OCI-LY7 (cell line): ENCODE measurements at places on chromosomes 3 and 15. TPM values are rescaled to one million over a fixed set of nuclear protein-coding genes. Genes with fewer than 3 reads are reported as not detected.
A peak's percentile ranks its signal among the peaks of the same experiment; 100 is the strongest.

Gene SCN11A
- 0.13 and 0.22 TPM in 2 replicates for total RNA-seq

Gene GPR62
- not detected in 2 replicates for total RNA-seq

Gene TMEM207
- not detected in 2 replicates for total RNA-seq

Gene CHRD
- 0.07 TPM in 1 of 2 replicates, not detected in the other for total RNA-seq

Gene ADCY5
- total RNA-seq, result 0.63 TPM in 1 of 2 replicates, not detected in the other

Gene CCR5
- not detected in 2 replicates for total RNA-seq

Gene PLA2G4E
- not detected in 2 replicates for total RNA-seq

DNA sequence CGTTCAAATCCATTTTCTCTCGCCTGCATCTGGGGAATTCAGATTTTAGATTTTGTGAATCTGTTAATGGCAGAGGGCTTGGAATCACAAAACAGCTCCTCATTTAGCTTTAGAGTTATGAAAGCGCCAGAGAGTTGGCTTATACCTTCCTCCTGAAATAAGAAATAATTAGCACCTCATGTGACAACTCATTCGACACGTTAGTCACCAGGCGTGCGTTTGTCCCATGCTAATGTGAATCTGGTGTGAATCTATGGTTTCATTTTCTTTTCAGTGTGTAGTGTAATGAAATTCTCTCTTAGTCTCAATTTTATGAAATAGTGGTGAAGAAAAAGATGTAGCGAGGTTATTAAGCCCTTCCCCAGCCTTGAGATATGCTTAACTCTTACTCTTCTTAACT, 89.4 kb downstream of the EDEM1 start:
- DNase-seq, result no peak

DNA sequence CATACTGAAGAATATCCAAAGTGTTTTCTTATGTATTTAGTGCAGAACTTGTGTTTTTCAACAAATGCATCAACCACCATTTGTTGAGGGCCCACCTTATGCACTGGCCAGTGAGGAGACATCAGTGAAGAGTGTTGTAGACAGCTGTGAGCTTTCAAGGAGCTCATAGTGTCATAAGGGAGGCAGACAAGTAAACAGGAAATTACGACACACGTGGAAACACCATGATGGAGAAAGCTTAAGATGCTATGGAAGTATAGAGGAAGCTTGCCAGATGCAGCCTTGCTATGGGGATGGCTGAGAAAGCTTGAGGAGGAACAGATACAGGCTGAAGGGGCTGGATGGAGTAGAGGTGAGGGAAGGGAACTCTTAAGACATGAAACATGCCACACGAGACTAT, 50.8 kb upstream of the PSMD6 start:
- DNase-seq, result no peak

DNA sequence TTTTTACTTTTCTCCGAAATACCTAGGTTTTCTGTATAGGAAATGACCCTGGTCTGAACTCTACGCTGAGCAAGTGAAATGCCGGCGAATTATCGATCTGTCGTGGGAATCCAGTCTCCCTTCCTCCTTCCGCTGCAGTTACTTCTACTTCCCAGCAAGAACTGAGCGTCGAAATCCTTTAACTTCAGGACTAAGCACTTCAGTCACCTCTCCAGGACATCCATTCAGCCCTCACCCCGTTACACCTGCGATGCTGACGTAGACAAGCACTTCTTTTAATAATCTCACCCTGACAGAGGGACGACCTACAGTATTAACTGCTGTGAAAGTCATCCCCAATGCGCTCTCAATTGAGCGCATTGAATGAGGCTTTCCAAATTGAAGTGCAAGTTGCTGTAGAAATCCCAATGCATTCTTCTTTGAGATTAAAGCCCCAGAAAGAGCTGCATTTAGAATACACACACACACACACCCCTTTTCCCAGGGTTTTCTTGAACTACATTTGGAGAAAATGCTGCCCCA, 1.3 kb downstream of the TOP2B start:
- peak; percentile 71 for DNase-seq

DNA sequence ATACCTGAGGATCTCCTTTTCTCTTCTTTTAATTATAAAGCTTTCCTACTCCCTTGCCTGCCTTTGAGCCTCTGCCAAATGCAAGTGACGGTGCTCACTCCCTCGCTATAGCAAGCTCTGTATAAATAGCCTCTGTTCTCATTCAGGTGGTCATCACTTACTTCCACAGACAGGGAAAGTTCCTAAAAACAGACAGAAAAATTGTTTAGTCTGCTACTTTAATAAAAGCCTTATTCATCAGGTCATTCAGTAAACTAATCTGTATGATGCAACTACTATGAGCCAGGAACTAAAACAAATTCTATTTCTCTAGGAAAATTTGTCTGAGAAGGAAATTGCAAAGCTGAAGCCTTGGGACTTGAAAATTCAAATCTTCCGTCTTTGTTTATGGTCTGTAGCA, 10.2 kb upstream of the DLG1 start:
- no peak for DNase-seq

DNA sequence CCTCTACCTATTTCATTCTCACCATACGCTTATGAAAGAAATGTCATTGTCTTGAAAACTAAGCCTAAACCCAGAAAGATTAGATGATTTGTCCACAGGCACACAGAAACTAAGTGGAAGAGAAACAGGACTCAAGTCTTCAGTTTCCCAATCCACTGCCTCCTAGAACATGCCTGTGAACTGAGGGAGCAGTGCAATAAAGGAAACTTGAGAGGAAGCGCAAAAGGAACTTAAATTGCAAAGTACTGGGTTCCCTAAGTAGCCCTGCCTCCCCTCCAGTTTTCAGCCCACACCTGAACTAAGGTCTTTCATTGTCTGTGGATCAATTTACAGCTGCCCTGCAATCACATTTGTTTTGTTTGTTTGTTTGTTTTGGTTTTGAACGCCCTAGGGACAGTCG, 56.7 kb upstream of the TSEN2 start:
- no peak for DNase-seq

DNA sequence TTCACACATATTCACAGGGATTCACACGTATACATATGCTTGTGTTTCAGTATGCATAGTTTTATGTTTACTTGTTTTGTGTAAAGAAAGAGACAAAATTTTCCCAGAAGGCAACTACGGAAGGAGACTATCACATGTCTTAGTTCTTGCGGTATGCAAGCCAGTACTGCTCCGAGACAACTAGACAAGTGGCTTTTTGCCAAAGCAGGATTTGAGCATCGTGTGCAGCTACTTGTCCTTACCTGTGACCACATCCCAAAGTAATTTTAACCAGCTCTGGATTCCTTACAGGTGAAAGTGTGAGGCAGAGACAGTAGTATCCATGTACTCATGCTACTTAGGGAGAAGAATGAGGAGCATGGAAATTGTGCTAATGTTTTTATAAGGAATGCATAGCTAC, 591.4 kb upstream of the NR2F2 start:
- DNase-seq, result no peak

DNA sequence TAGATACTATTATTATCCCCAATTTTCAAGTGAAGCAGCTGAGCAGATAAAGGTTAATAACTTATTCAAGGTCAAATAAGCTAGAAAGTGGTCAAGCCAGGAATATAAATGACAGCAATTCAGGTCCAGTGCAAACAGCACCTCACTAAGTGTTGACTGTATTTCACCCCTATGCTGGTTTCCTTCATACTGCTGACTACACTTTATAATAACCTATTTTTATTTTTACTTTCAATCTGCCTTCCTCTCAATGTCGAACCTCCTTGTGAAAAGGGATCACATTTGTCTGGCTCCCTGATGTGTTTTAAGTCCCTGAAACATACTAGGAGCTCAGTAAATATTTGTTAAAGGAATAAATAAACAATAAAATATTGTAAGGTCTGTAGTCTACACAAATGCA, 146.1 kb downstream of the NAALADL2 start:
- no peak for DNase-seq

DNA sequence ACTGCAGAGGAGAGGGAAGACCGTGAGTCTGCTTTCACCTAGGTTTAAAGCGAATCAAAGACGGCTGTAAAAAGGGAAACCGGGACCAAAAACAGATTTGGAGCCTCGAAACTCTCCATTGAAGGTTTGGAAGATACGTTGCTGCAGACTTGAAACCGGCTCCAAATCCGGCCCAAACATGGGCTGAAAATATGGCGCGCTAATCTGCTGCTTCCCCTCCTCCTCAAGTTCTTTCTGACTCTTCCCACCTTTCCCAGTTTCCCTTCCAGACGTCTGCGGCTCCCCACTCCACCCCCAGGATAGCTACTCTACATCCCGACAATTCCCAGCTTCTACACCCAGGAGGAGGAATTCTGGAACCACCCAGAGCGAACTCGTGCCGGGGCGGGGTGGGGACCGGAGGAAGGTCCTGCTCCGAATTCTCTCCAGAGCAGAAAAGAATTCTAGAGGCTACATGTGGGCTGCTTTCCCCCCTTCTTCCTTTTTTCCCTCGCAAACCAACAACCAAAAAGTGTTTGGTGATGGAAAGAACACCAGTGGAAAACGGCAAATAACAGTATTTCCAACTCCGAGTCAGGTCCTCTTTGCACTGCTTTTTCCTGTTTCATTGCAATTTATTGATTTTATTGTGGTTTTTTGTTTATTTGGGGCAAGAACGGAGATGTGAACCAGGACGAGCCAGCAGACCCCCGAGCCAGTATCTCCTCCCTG, 8.5 kb downstream of the EOMES start:
- DNase-seq, result no peak

DNA sequence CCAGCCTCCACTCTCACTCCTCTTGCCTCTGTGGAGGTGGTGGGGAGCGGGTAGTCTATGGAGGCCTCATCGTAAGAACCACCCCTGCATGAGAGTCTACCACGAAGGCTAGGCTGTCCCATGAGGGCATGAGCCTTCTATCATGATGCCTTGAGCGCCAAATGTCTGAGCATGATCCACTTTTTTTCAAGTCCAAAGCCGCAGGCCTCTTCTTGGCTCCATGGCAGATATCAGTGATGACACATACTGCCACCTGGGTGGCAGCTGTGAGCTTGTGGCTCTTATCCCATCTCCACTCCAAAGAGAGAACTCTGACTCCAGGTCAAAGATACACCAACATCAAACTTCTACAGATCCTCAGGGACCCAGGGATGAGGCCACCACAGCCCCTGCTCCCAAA, 13.5 kb downstream of the POC1A start:
- no peak for DNase-seq

- no peak for DNase-seq
These were observed 367.9 kb upstream of the BCHE start for GRCh38 chr3:166205158-166205557.

DNA sequence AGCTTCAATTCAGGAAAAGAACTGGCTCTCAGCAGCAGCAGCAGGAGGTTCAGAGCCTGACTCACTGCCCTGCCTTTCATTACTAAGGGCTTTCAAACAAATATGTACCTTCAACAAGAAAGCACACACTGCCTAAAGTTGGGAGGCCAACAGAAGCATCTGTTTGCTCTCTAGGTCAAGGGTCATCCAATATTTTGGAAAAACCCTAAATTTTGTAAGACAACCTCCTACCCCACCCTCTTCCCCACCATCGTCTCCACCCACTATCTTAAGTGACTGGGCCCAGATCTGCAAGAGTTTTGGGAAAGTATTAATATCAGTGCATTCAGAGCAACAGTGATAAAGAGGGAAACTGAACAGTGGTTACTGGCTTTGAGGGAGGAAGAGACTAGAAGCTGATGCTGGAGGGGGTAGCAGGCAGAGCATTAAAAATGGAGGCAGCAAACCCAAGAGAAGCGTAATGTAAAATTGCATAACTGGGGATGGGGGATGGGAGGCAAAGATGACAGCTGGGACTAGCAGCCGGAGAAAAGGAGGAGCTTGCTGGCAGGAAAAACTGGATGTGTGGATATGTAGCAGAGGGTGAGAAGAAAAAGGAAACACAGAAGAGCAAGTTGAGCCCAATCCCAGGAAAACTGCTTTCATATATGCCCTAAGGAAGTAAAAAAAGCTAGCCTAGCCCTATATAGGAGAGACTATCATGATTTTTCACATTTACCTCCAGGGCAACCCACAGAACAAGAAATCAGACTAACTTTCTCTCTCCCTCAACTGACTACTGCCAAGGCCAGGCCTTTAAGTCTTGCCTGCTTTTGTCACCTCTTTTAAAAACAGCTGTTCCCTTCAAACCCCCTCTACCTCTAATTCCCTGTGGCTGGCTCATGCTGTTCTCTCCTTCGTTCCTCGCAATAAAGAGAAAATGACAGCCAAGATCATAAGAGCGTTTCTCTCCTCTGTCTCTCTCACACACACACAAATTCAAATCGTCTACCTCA, 31.4 kb downstream of the NPTN start:
- no peak for DNase-seq

DNA sequence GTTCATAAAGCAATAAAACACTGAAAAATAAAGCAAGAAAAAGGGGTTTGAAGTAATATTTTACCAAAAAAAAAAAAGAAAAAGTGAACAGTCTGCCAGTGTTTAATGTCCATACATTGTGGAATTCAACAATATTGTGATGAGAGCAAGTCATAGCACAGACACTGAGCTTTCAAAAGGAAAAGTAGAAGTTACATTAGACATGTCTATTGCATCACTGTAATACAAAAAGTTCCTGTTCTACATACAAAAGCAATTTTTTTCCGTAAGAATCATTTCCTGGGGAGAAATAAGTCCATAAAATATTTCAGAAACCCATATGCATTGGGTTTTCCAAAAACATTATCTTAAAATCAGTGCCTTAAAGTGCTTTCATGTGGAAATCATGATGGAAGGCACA, 11.8 kb upstream of the HDC start:
- no peak for DNase-seq
